Neural crest cell (in vitro differentiated cells): ENCODE measurements at places on chromosomes 7 and 10. TPM values are rescaled to one million over a fixed set of nuclear protein-coding genes. Genes with fewer than 3 reads are reported as not detected.

The GPER1 gene
- 0.91 and 1.1 TPM in 2 replicates for total RNA-seq

The CFAP46 gene
- total RNA-seq: 3.7 and 4.4 TPM in 2 replicates

- H3K36me3 ChIP-seq: peaks cover 14% of the 10 kb centered on the region
- H3K4me1 ChIP-seq: peaks cover 17% of the 10 kb centered on the region
- H3K4me3 ChIP-seq: no peak overlapping the region
- no peak for DNase-seq
These were observed 14.8 kb downstream of the STEAP1B start for GRCh38 chr7:22485189-22485588.

DNA sequence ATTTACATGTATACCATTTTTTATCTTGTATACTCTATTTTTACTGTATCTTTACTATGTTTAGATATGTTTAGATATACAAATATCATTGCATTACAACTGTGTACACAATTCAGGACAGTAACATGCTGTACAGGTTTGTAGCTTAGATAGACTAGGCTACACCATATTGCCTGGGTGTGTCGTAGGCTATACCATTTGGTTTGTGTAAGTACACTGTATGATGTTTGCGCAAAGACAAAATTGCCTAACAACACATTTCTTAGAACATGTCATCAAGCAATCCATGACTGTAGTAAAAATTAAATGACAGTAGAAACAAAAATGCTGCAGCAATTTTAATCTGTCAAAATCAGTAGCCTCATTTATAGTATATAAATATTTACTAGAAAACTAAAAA, 812.2 kb downstream of the GRM8 start:
- no peak for DNase-seq
- no peaks in the 10 kb centered on the region for H3K27me3 ChIP-seq
- no peak overlapping the region for H3K4me3 ChIP-seq
- no peak overlapping the region for H3K27ac ChIP-seq
- no peaks in the 10 kb centered on the region for H3K4me1 ChIP-seq
- H3K36me3 ChIP-seq: no peaks in the 10 kb centered on the region

DNA sequence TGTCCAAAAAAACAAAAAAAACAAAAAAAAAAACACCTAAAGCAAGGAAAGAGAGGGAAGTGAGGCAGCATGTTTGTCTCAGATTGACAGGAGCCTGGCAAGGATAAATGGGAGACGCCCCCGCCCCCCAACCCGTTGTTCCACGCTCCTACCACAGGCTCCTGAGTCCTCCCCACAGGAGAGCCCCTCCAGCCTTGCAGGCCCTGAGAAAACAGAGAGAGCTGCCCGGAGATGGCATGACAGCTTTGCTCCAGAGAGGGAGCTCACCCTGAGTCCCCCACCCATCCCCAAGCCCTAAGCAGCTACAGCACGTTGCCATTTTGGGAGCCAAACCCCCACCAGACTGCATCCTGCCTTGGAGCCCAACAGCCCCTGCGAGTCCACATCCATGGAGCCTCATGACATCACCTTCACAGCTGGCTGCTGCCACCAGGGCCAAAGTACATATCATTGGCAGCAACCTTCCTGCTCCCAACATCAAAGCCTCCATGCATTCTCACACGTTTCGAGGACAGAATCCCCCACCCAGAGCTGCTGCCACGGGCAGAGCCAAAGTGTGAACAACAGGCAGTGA, 1283.3 kb downstream of the TYW1 start:
- H3K4me3 ChIP-seq: no peak overlapping the region
- H3K27ac ChIP-seq: no peak overlapping the region
- no peaks in the 10 kb centered on the region for H3K4me1 ChIP-seq

- no peak for DNase-seq
- peaks cover 3% of the 10 kb centered on the region for H3K27me3 ChIP-seq
- no peak overlapping the region for H3K27ac ChIP-seq
- no peaks in the 10 kb centered on the region for H3K4me1 ChIP-seq
- H3K36me3 ChIP-seq: no peaks in the 10 kb centered on the region
- H3K4me3 ChIP-seq: no peak overlapping the region
These were observed 150.5 kb downstream of the CYP26A1 start for GRCh38 chr10:93224005-93224779.

DNA sequence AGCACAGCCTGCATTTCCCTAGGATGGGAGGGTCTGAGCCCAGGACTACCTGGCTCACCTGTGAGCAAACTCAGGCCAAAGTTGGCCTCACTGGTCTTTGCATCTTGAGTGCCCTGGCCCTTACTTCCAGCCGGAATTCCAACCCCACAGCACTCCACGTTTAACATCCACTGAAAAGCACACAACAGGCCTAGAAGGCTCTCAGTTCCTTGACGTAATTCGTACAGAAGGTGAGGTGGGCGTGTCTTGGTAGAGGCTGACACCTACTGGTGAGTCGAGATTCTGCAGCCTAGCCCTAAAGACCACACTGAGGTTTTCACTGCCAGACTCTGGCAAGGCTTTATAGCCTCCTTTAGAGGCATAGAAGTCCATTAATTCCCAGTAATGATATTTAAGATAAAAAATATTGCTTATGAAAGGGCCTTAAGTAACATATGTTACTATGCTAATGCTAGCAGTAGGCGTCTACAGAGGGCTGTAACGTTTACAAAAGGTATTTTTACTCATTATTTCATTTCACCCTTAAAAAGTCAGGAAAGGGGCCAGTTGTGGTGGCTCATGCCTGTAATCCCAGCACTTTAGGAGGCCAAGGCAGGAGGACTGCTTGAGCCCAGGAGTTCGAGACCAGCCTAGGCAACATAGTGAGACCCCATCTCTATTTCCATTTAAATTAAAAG, 95.8 kb downstream of the HIP1 start:
- no peak overlapping the region for H3K27ac ChIP-seq
- peaks cover 19% of the 10 kb centered on the region for H3K4me1 ChIP-seq
- H3K36me3 ChIP-seq: peaks cover 4% of the 10 kb centered on the region
- H3K4me3 ChIP-seq: peak overlapping the region; percentile 78

DNA sequence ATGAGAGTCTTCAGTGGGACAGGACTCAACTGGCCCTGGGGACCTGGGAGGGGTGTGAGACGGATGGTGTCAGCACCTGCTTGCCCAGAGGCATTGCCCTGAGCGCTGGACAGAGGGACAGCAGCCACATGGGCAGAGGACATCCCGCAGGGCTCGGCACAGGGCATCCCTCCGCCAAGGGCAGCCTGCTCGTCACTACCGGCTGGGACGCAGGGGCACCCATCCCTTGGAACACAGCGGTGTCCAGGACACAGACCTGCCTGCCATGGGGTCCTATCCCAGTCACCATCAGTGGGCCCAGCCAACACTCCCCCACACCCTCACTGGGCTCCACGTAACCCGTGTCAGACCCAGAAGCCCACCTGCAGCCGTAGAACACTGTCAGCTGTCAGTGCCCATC, 109.3 kb downstream of the LARP4B start:
- no peak for DNase-seq
- H3K36me3 ChIP-seq: peaks cover 14% of the 10 kb centered on the region
- H3K4me3 ChIP-seq: no peak overlapping the region
- no peaks in the 10 kb centered on the region for H3K27me3 ChIP-seq

- peak overlapping the region; percentile 57 for H3K27ac ChIP-seq
- H3K4me1 ChIP-seq: peaks cover 69% of the 10 kb centered on the region
- no peaks in the 10 kb centered on the region for H3K36me3 ChIP-seq
- no peak for DNase-seq
- H3K4me3 ChIP-seq: no peak overlapping the region
These were observed 108.3 kb downstream of the ZMIZ1 start for GRCh38 chr10:79176949-79177602.

DNA sequence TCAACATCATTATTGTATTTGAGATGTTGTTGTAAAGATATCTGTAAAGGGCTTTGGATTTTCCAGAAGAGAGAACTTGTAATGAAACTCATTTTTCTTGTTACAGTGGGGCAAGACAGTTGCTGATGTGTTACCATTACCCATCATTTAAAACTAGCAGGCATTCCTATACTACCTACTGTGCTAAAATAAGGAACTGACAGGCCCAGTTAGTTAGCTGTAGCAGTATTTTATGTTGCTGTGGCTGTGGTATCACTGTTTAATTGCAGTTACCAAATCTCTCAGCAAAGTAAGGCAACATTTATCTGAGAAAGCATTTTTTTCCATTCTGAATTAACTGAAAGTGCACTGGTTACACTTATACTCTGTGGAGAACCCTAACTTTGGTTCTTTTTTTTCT, 9.9 kb downstream of the ST7 start:
- H3K27me3 ChIP-seq: no peaks in the 10 kb centered on the region
- peaks cover under 1% of the 10 kb centered on the region for H3K4me1 ChIP-seq
- H3K27ac ChIP-seq: no peak overlapping the region
- H3K36me3 ChIP-seq: peaks cover 10% of the 10 kb centered on the region

DNA sequence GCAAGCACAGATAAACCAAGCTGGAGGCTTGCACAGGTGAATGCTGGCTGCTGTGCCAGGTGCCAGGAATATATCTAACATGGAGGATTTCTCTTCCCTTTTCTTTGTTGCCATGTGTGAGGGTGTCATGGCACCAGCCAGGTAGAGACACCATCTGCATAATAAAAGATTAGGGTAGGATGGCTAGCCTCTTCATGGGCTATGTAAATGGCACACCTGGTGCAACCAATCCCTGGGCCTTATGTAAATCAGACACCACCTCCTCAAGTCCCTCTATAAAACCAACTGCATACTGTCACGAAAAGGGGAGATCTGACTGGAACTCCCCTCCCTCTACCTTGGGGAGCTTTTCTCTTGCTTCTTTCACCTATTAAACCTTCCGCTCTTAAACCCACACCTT, 322.5 kb upstream of the POM121L12 start:
- H3K4me3 ChIP-seq: no peak overlapping the region
- H3K27me3 ChIP-seq: no peaks in the 10 kb centered on the region
- DNase-seq: no peak
- no peak overlapping the region for H3K27ac ChIP-seq
- no peaks in the 10 kb centered on the region for H3K4me1 ChIP-seq

DNA sequence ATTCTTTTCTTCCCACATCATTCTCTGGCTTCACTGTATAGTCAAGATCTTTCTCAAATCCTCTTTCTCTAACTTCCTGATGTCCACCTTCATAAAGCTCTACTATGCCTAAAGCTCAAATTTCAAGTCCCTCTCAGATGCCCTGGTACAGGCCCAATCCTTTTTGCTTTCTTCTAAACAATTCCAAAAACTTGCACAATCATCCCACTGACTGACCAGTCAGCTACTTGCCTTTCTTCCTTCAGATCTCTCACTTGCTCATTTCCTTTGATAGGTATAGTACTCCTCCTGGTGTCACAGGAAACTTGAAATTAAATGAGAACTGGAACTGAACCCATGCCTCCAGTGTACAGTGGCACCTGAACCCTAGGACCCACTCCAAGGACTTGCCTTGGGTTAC, 18.2 kb downstream of the SEC31B start:
- H3K27me3 ChIP-seq: no peaks in the 10 kb centered on the region
- H3K4me1 ChIP-seq: peaks cover 32% of the 10 kb centered on the region
- DNase-seq: no peak
- H3K27ac ChIP-seq: no peak overlapping the region

- H3K27me3 ChIP-seq: no peaks in the 10 kb centered on the region
- no peaks in the 10 kb centered on the region for H3K36me3 ChIP-seq
- DNase-seq: no peak
- H3K27ac ChIP-seq: no peak overlapping the region
- peaks cover 19% of the 10 kb centered on the region for H3K4me1 ChIP-seq
These were observed 53.9 kb upstream of the CREB5 start for GRCh38 chr7:28358423-28358868.

GRCh38 chr10:97481071-97481470, 17.2 kb downstream of the MMS19 start:
- H3K27me3 ChIP-seq: no peaks in the 10 kb centered on the region
- H3K27ac ChIP-seq: no peak overlapping the region
- DNase-seq: no peak
- H3K36me3 ChIP-seq: peaks cover 7% of the 10 kb centered on the region

GRCh38 chr7:129390314-129390713, 43.9 kb upstream of the STRIP2 start:
- H3K27me3 ChIP-seq: no peaks in the 10 kb centered on the region
- peaks cover 5% of the 10 kb centered on the region for H3K36me3 ChIP-seq
- H3K4me1 ChIP-seq: peaks cover 13% of the 10 kb centered on the region
- no peak overlapping the region for H3K4me3 ChIP-seq
- no peak for DNase-seq

DNA sequence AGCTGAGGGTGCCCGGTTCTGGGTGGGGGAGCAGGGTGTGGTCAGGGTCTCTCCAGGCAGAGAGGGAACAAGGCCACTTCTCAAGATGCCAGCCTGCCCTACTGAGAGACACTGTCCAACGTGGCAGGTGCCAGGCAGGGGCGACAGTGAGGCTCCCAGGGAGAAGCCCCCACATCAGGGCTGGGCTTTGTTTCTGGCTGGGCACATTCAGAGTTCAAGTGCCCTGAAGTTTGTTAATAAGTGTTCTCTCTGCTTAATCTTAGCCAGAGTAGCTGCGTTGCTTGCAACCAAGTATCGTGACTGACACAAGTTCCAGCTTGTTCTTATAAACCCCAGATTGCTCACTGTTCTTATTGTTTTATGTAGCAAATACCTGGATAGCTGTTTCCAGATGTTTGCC, 21.8 kb downstream of the FOXL3 start:
- DNase-seq: no peak
- H3K4me1 ChIP-seq: no peaks in the 10 kb centered on the region
- no peak overlapping the region for H3K4me3 ChIP-seq
- H3K36me3 ChIP-seq: no peaks in the 10 kb centered on the region
- peaks cover 48% of the 10 kb centered on the region for H3K27me3 ChIP-seq
